ENCODE measurements at places on chromosomes 5 and 9.

- DNase-seq = no peak
Measured at GRCh38 chr9:976943-977837, 735 bp downstream of the DMRT3 start.

DNA sequence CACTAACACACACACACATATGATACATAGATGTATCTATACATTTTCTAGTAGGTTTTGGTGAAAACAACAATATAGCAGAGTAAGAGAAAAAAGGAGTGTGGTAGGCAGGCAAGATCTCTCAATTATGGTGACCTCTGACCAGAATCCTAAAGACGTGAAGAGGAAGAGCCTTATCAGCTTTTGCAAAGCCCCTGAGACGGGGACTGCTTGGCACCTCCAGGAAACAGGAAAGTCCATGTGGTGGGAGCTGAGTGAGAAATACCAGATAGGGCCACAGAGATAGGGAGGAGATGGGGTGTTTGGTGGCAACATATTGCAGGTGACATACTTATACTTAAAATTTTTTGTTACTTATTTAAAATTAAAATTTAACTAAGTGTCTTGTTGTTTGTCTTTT, 39.9 kb upstream of the CTXN3 start:
- DNase-seq = no peak

DNA sequence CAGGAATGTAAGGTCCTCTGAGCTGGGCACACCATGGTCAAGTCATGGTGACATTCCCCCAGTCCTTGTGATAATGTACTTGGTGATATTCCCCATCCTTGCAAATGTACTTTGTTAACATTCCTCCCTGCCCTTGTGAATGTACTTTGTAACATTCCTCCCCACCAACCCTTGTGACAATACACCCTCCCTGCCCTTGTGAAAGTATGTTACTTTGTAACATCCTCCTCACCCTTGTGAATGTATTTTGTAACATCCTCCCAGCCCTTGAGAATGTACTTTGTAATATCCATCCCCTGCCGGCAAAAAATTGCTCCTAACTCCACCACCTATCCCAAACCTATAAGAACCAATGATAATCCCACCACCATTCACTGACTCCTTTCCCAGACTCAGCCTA, 53.3 kb downstream of the RAPGEF6 start:
- DNase-seq = no peak

DNA sequence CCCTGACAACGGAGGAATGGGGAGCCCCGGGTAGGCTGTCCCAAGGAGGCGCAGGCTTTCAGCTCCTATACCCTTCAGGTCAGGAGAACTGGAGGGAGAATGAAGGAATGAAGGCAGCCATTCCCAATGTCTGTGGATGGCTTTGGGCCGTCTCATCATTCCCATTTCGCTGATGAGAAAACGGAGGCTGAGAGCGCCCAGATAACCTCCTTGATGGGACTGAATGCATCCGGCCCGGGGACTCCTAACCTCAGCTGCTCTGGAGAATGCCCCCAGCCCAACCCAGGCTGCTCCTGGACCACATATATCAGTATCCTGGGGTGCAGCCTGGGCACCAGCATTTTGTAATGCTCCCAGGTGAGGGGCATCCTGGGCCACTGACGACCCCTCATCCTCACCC, 52.6 kb upstream of the RNU6ATAC start:
- DNase-seq = no peak

DNA sequence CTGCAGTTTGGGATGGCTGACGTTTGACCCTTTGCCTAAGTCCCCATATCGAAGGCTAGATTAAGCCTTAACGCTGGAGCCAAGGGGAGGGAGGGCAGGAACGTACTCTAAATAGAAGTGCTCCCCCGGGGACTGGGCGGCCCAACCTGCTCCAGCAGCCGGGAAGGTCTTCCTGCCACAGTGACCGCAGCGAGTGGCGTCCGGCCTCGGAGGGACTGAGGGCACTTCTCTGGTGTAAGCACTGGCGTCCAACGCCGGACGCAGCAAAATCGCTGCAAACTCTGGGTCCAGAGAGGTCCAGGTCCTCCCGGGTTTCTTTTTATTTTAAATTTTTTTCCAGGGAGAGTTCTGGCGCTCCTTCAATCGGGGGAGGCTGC, 505 bp upstream of the ACER2 start:
- no peak for DNase-seq

DNA sequence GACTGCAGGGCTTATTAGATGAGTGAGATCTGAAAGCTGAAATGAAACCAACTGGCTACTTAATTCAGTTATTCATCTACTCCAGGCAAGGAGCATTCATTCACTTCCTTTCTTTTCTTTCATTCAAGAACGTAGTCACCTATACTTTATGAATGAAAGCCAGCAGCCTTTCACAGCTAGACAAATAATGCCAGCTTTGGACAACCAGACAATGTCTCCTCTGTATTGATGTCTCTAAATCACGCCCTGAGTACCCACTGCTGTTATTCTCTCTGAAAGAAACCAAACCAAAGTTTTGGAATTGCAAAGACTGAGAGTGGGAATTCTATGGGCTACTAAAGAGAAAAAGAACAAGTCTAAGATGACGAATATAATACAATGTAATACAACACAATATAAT, 121.2 kb upstream of the PTPN3 start:
- no peak for DNase-seq

- DNase-seq = peak; percentile 57
Measured at GRCh38 chr9:134065612-134066419, 2.0 kb downstream of the BRD3 start.

DNA sequence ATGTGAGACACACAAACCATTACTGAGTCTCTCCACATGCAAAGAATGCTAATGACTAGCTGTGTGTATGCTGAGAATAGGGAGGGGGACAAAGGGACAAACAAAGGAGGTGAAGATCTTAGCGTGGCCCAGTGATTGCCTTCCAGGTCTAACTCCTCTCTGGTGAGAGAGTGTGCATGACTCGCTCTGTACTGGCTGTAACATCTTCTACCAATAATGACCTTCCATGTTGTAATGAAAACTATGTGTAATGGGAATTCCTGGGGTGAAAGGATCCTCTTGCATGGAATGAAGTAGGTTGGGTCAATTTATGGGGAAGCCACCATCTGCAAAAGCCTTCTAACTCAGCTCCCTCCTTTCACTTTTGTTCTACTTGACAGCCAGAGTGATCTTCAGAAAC, 24.4 kb upstream of the GPR151 start:
- no peak for DNase-seq
